ENCODE measurements at places on chromosomes 11 and 22.

GRCh38 chr22:46373159-46373558, 37.6 kb downstream of the TRMU start:
- DNase-seq = no peak

- no peak for DNase-seq
Observed at GRCh38 chr22:42931421-42932196, 74.5 kb upstream of the ARFGAP3 start.

DNA sequence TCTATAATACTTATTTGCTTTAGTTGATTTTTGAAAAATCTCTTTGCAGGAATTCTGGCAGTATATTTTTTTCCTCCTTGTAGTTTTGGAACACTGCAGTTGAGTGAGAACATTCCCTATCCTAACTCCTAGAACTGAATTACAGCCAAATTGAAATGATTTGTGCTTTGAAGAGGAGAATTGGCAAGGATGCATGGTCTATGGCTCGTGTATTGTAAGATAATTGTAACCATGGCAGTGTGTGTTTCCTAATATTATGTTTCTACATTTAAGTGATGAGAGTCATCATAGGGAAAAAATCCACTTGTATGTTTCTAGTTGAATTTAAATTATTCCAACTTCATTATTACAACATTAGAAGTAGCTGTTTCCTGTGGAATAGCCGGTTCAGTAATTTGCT, 80.9 kb upstream of the MYO18B start:
- no peak for DNase-seq

- no peak for DNase-seq
Observed at GRCh38 chr22:20438678-20439492, 1.3 kb upstream of the SCARF2 start.

- no peak for DNase-seq
Observed at GRCh38 chr11:2360081-2360642, 16.9 kb upstream of the CD81 start.

GRCh38 chr11:14245444-14245843, 113.5 kb downstream of the RRAS2 start:
- no peak for DNase-seq

DNA sequence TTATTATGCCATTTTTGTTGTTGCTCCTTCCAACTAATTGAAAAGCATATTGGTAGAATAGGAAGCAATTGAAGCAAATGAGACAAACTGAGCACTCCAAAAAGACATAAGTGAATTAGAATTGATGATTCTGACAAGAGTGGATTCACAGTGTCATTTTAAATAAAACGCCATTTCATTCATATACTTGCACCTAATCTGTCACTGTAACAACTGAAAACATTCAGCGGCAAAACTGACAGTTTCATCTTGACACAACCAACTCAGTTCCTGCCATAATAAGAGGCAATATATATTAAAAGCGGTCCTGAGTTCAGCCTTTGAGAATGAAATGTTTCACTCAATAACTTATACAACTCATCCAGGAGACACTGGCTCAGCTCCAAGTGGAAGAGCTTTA, 306.8 kb downstream of the CNTN5 start:
- no peak for DNase-seq

GRCh38 chr22:35841907-35842518, 124.3 kb downstream of the APOL5 start:
- no peak for DNase-seq

DNA sequence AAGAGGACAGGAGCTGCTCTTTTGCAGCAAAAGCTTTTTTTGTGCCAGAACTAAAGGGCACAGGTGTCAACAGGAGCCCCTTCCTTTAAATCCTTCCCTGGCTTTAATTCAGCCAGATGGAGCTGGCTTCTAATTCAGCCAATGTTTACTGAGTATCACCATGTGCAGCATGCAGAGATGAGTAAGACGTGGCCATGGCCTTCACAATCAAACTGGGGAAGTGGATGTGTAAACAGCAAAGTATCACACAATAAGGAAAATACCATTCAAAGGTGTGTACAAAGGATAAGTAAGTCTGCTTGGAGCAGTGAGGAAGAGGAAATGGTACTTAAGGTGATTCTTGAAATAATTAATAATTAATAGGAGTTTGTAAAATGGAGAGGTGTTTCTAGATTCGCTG, 243.4 kb downstream of the NXPE2 start:
- DNase-seq = no peak

- DNase-seq = no peak
Observed at GRCh38 chr11:95451682-95452081, 220.7 kb upstream of the SESN3 start.

DNA sequence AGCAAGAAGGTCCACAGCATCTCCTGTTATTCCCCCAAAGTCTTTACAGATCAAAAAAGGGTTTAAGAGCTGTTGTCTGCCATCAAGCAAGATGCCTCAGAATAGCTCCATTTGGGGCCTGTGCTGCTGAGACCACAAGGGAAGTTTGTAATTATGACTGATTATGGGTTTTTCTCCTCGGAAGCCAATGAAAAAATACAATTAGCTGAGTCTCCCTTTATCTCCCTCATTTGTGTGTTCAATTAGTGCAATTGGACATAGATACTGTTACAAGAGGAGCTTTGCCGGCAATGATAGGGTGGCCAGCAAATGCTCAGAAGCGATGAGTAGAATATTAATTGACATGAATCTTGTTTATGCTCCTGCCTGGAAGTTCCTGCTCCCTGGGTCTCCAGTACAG, 83.7 kb downstream of the COMMD9 start:
- no peak for DNase-seq

DNA sequence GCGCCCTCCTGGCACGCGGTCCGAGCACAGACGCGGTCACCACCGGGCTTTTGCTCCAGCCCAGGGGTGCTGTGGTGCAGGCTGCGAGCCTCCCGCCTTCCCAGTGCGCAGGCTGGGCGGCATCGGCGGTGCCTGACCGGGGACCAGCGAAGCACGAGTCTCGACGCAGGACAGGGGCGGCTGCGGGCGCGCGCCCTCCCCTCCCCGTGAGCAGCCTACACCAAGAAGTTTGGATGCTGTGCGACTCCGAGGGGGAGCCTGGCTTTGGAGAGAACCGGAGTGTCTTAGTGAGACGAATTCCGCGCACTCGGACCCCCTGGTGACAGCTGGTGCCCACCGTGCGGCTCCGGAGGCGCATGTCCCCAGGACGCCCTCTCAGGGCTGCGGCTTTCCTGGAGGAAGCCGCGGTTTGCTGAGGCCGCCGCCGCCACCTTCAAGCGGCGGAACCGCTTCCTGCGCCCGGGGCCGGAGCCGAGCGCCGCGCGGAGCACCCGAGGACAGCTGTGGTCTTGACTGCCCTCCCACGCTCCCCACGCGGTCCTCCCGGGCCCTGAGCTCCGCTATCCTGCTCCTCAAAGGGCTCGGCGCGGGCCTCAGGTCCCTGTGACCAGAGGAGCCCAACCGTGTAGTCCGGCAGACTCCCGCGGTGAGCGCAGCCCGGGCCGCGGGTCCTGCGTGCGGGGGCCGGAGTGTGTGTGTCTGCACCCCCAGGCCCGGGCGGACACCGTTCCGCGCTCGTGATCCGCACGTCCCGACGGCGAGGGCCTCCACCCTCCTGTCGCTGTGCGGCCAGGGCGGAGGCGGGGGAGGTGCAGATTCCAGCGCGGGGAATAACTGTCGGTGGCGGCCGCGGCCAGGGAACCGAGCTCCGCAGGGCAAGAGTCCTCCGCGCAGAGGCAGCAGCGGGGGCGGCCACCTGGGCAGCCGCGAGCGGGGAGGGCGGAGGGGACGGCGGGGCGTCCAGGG, 1.7 kb downstream of the FGF3 start:
- no peak for DNase-seq

- DNase-seq = no peak
Observed at GRCh38 chr11:84800755-84801346, 826.3 kb downstream of the DLG2 start.

- no peak for DNase-seq
Observed at GRCh38 chr22:37739035-37739434, 42.2 kb downstream of the TRIOBP start.

GRCh38 chr22:48811885-48812284, 1015.8 kb downstream of the BRD1 start:
- no peak for DNase-seq

DNA sequence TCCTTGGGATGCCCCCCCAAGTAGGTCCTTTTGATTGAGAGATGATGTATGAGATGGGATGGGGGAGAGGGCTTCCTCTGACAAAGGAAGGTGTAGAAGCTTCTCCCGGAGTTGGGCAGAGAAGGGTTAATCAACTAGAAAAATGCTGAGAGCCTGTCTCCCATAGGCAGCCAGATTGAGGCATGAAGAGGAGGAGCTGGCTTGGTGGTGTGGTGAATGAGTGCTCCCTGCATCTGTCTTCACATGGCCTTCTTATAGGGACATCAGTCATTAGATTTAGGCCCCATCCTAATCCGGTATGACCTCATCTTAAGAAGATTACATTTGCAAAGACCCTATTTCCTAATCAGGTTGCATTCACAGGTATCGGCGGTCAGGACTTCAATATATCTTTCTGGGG, 61.1 kb downstream of the NFAM1 start:
- no peak for DNase-seq

DNA sequence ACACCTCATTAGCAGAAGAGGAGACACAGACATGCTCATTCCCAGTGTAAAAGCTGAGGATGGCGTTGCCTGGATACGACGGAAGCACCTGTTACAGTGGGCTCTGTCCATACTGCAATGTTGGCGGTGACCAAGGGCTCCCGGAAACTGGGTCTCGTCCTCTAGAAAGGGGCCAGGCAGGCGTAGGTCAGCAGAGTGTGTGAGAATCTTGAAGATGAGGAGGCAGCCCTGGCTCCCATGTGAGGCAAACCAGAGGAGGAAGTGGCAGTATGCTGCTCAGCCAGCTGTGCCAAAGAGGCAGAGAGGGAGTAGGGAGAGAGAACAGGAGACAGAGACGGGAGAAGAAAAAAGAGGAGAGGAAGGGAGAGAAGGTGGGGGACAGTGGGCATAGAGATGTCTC, 10.3 kb downstream of the LTO1 start:
- DNase-seq = no peak

- no peak for DNase-seq
Observed at GRCh38 chr11:16097543-16097942, 258.8 kb downstream of the SOX6 start.

DNA sequence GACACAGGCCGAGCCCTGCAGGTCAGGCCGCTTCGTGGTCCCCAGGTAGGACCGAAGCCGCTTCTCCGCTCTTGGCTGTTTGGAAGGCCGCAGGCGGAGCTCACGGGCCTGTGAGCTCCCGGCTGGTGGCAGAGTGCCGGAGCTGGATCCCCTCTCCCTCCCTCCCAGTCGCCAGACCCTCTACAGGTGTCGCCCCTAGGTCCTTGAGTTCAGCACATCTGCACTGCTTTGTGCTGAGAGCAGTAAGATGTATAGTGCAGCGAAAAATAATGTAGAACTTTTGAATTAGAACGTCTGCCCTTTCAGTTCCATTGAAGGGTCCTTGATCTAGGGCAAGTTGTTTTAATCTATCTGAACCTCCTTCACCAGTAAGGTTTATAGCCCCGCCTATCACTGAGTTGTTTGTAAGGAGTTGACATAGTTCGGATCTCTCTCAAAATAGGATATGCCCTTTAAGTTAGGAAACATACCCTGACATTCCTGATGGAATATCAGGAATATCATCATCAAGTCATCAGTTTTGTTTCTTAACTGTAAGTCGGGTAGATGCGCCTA, 419 bp downstream of the ANKRD49 start:
- DNase-seq = no peak

DNA sequence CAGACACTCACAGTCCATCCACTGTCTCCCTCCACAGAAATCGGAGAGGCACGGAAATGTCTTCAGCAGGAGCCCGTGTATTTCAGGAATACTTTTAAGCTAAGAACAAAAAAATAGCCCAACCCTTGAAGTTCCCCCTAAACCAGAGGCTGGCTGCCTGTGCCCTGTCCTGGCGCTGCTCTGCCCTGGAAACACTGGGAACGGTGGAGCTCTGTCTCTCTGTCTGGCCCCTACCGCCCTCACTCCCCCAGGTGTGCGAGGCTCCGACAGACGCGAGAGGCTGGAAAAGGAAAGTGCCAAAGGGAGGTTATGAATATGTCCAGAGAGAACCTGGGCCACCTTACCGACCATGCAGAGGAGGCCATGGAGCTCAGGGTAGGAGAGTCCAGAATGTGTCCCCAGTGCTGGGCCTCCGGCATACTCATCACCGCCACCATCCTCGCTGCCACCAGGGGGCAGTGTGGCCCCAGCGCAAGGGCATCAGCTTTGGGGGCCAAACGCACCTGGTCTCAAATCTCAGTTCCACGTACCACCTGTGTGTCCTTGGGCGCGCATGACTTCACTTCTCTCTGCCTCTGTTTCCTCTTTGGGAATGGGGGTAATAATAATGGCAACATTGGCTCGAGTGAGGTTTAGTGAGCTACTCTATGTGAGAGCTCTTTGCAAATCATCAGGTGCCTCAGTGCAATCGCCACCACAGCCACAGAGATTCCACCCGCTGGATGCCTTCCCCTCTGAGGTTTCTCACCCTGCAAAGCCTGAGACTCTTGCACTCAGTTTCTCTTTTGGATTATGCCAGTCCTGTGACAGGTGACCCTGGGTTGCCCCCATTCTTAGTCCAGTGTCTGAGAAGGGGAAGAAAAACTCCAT, 10.4 kb upstream of the SLCO2B1 start:
- DNase-seq = peak; percentile 78

DNA sequence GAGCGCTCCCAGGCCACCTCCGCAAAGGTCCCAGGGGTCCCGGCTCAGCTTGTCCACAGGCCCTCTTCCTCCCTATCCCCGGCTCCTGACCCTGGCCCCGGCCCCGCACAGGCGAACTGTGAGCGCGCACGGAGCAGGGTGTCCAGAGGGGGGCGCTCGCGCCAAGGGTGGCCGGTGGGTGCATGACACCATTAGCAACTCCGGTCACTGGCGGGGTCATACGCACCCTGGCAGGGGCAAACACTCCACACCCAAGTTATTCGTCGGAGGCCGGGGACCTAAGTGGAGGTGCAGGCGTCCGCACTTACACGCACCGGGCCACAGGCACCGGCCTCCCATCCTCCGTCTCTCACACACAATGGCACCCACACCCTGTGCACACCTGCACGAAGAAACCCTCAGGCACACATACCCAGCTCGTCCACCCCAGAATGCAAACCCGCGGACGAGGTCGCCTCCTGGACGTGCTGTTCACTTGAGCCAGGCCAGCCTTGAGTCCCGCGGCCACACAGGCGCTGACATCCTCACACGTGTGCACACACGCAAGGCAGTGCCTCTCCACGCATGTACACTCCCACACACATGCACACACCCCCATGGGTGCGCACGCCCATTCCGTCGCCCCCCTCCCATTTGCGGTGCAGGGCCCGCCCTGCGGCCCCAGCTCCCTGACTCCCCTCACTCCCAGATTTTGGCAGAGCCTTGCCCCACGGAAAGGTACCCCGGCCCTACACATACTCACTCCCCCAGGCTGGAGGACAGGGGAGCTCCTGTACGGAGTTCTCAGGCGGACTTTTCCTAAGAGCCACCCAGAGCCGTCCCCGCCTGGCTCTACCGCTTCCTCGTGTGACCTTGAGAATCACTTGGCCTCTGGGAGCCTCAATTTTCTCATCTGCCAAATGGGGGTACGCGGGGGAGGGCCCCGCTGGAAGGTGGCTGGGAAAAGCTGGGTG, at the start of gene RASGRP2:
Gene RASGRP2, minus strand, starts transcription at position 552 of the 953 bp plus-strand sequence. CDS start 1,276 bp downstream, outside the sequence.
- peak; percentile 82 for DNase-seq
